ENCODE measurements at places on chromosomes 6 and 20. TPM values are rescaled to one million over a fixed set of nuclear protein-coding genes. Genes with fewer than 3 reads are reported as not detected.

MOXD1 gene
- 8.3 TPM for total RNA-seq

GRCh38 chr20:55160037-55160436 is 684.6 kb downstream of the DOK5 start:
- DNase-seq = no peak

GRCh38 chr6:1584996-1585668 is 24.6 kb upstream of the FOXC1 start:
- no peak for DNase-seq

SRXN1 gene
- total RNA-seq = 43.0 TPM

RAB44 gene
- 0.32 TPM for total RNA-seq

GRCh38 chr6:105920071-105920470 is 166.1 kb upstream of the PRDM1 start:
- DNase-seq = no peak

DNA sequence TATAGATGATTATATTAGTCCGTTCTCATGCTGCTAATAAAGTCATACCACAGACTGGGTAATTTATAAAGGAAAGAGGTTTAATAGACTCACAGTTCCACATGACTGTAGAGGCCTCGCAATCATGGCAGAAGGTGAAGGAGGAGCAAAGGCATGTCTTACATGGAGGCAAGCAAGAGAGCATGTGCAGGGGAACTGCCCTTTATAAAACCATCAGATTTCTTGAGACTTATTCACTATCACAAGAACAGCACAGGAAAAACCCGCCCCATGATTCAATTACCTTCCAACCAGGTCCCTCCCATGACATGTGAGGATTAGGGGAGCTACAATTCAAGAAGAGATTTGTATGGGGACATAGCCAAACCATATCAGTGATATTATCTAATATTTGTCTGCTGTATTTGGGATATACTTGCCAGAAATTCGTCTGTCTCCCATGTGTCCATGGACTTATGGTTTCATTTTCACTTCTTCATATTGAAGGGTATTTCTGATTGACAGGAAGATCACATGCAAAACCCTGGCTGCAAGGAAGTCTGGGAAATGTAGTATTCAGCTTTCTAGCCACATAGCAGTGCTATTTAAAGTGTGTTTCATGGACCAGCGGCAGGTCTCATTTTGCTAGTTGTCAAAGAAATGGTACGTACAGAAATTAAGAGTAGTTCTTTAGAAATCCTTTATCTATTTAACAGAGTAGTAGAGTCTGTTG is 50.5 kb upstream of the PAK5 start:
- no peak for DNase-seq

- DNase-seq = no peak
Observed at GRCh38 chr6:14272737-14273085, 155.1 kb downstream of the CD83 start.

GRCh38 chr6:166603043-166603690 is 16.7 kb upstream of the RAMACL start:
- DNase-seq = no peak

TNXB gene
- total RNA-seq = 84.5 TPM

COL21A1 gene
- 4.8 TPM for total RNA-seq

HNF4A gene
- 279 TPM for total RNA-seq

RAET1G gene
- total RNA-seq = not detected

DNA sequence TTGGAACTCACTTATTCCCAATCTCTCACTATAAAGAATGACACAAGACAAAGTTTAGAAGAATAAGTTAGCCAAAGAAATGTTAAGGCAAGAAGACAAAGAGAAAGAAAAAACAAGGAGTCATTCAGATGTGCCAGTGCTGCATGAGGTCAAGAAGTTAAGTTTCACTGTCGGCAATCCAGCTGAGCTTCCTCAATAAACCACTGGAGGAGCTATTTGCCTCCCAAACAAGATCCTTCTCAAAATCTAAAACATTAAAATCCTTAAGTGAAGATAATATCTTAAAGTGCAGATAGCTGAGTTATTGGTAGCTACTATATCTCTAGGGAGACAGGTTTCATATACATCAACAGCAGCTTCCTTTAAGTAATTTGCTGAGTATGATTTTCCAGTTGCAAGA is 512.3 kb downstream of the HDGFL1 start:
- DNase-seq = no peak

RAD21L1 gene
- total RNA-seq = not detected

ERVFRD-1 gene
- total RNA-seq = not detected

- DNase-seq = no peak
Observed at GRCh38 chr6:125190667-125191066, 37.1 kb downstream of the TPD52L1 start.

- no peak for DNase-seq
Observed at GRCh38 chr6:2866171-2866846, 24.6 kb upstream of the SERPINB1 start.

MLN gene
- total RNA-seq = not detected

DNA sequence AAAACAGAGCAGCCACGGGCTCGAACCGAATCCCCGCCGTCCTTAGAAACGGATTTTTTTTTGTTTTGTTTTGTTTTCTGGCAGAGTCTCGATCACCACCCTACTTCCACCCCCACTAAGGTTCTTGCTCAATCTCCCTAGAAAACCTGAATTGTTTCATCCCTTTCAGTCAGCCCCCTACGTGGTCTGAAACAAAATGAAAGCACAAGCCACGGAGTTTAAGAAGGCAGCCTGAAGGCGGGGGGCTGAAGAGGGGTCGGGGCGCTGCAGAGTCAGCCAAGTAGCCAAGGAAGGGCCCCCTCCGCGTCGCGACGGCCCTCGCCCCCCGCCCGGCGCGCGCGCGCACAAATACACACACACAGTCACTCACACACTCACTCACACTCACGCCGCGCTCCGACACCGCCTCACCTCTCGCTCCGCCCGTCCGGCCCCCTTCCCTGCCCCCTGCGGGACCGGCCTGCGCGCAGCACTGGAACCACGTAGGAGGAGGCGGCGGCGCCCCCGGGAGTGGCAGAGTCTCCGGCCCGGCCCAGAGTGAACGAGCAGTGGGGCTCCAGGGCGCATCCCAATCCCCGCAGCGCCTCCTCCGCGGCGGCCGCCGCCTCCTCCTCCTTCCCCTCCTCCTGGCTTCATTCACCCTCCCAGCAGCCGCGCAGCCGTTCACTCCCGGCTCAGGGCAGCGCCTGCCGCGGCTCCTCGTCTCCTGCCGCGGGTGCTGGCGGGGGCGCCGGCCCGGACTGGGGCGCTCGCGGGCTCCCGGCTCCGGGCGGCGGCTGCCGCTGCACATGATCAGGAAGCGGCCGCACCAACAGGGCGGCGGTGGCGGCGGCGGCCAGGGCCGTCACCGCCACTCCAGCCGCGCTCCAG is 1.4 kb downstream of the ATXN1 start:
- DNase-seq = peak; percentile 92

PAQR8 gene
- 129 TPM for total RNA-seq

GRCh38 chr6:111377558-111378120 is 105.4 kb downstream of the REV3L start:
- no peak for DNase-seq

LY6G6C gene
- total RNA-seq = not detected

DNA sequence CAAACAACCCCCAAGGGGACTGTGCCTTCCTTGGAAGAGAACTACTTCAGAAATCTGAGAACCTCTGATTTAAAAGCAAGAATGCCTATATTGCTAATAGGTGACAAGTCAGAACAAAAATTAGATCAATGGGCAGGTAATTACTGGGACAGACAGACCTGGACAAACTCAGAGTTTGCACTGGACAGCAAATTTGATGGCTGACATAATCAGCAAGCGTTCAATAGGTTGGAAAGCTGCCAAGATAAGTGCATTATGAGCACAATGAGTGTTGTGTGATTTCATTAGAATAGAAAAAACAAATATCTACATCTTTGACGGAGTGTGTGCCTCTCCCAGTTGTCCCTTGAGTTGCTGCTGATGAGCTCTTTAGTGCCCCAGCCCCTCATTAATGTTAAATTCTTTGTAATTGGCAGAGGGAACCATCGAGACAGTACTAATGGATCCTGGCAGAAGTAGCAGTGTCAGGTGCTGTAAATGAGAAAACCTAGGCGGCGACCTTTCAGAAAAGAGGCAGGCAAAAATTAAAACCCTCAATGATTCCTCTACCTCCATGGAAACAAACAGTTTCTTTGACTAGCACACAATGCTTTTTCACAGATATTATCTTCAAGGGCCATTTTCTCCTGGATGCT is 116.5 kb upstream of the COL21A1 start:
- no peak for DNase-seq

GRCh38 chr6:108074057-108074358 is 533 bp downstream of the OSTM1 start:
- DNase-seq = no peak

TAAR8 gene
- not detected for total RNA-seq

DNA sequence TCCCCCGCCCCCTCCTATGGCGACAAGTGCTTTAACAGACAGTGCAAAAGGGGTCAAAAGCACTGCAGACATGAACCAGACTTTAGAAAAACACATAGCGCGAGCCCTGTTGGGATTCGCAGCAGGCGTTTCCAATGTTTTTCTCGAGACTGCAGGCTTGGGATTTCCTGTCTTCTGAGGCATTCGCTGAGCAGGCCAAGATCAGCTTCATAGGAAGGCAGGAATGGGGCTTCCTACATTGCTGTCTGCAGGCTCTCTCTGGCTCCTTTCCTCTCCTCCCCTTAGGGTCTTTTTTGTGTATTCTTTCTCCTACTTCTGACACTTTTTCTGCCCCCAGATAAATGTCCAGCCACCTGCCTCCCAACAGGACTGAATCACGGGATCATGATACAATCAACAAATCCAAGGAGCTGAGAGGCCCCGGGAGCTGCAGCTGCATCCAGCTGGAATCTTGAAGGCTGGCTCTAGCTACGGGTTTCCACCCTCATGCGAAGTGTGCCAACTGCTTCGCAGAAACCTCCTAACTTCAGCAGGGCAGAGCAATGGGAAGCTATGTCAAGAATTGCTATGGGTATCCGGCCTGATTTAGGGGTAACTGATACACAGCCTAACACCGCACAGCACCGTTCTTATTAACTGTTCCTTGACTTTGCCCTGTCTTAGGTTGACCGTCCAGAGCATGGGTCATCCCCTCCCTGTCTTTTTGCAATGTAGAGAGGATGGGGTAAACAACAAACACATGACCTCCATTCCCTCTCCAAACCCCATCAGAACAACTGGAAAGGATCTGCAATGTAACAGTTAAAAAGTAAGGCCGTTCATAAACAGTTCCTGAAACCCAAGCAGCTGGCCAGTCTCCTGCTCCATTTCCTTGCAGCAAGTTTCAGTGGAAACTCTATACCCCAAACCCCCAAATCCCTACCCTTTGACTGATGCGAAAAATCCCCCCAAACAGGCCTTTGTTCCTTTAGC is 31.5 kb downstream of the SNX5 start:
- peak; percentile 60 for DNase-seq

GRCh38 chr20:13755809-13756208 is 28.9 kb downstream of the ESF1 start:
- DNase-seq = no peak

DNA sequence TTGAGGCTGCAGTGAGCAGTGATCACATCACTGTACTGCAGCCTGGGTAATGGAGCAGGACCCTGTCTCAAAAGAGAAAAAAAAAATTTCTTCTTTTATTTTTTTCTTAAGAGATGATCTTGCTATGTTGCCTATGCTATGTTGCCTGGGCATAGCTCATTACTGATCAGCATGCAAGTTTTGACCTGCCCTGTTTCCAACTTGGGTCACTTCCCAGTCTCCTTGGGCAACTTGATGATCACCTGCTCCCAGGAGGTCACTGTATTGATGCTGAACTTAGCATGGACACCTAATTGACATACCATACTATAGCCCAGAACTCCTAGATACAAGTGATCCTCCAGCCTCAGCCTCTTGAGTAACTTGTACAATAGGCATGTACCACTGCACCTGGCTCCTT is 30.7 kb upstream of the NANP start:
- no peak for DNase-seq

GRCh38 chr6:35216412-35216732 is 2.6 kb downstream of the SCUBE3 start:
- DNase-seq = no peak

GRCh38 chr6:6749702-6750491 is 161.4 kb downstream of the LY86 start:
- DNase-seq = peak; percentile 72

RPL10A gene
- 461 TPM for total RNA-seq

GRCh38 chr6:90160013-90160412 is 136.6 kb downstream of the BACH2 start:
- no peak for DNase-seq

PLEKHG1 gene
- 63.6 TPM for total RNA-seq

- no peak for DNase-seq
Observed at GRCh38 chr6:21601932-21602390, 8.4 kb downstream of the SOX4 start.

DNA sequence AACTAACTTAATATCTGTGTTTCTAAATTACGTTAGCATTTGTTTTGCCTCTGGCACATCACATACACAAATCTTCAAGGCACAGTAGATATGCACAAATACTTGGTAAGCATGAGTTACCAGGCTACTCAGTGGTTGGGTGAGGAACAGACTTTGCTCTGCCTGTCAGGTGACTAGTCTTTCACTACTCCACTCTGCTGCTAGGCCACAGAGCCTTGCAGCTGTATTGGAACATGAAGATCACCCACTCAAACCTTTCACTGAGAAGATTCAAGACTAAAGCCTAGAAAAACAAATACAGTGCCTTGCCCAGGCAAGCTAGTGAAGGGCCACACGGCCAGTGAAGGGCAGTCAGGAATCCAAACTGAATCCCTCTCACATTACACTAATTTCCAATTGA is 47.0 kb downstream of the DTNBP1 start:
- no peak for DNase-seq

- DNase-seq = peak; percentile 96
Observed at GRCh38 chr6:27251112-27251605, 3.7 kb downstream of the PRSS16 start.

GRCh38 chr20:13770141-13770540 is 14.6 kb downstream of the ESF1 start:
- DNase-seq = no peak

Measured in transverse colon (tissue), 4 donors.